Stimulated activated CD8-positive, alpha-beta memory T cell treated with anti-CD3 and anti-CD28 coated beads, Interleukin-4, amount 100 ng/mL, for 48 hours (primary cell): ENCODE measurements at places on chromosomes 4 and X.

DNA sequence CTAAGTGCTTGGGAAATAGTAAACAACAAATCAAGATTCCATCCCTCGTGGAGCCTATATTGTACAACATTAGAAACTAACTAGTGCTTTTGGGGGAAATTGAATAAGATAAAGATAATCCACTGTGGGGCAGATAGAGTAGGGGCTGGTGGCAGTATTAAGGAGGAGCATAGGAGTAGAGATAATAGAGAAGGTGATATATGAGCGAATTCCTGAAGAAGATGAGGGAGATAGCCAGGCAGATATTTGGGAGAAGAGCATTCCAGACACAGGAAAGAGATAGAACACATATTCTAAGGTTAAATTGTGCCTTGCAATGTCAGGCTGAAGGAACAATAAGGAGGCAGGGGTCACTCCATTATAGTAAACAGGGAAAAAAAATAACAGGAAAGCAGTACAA lies 218.2 kb downstream of the GRID2 start:
- DNase-seq, result no peak

DNA sequence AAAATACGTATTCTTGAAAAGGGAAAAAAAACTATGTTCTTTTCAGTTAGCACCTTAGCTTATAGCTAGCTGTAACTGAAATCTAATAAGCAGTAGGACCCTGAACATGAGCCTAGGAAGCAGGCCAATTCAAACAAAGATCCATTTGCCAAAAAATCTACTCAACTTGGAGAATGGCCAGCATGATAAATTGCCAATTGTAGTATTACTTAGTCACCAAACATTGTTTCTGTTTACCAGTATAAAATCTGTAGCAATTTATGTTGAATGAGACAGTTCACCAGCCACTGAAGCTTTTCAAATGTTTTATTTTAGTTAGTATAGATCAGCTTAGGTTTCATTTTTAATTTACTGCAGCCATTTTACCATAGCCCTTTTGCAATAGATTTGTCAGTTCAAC lies 323.6 kb upstream of the DIPK2B start:
- DNase-seq, result no peak

DNA sequence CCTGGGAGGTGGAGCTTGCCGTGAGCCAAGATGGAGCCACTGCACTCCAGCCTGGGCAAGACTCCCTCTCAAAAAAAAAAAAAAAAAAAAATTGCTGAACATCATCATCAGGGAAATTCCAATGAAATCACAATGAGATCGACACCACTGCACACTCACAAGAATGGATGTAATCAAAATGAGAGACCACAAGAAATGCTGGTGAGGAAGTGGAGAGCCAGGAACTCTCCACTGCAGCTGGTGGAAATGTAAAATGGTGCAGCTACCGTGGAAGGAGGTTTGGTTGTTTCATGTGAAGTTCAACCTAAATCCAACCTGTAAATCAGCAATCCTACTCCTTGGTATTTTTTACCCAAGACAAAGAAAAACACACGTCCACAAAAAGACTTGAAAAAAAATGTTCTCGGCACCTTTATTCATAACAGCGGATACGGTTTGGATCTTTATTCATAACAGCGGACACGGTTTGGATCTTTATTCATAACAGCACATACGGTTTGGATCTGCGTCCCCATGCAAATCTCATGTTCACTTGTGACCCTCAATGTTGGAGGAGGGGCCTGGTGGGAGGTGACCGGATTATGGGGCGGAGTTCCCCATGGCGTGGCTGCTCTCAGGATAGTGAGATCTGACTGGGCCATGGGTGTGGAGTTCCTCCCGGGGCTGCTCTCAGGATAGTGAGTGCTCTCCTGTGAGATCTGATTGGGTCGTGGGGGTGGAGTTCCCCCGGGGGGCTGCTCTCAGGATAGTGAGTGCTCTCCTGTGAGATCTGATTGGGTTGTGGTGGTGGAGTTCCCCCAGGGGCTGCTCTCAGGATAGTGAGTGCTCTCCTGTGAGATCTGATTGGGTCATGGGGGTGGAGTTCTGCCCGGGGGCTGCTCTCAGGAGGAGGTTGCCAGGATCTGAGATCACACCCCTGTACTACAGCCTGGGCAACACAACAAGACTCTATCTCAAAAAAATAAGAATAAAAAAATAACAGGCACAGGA lies 7.7 kb downstream of the GAK start:
- DNase-seq, result peak; percentile 58

DNA sequence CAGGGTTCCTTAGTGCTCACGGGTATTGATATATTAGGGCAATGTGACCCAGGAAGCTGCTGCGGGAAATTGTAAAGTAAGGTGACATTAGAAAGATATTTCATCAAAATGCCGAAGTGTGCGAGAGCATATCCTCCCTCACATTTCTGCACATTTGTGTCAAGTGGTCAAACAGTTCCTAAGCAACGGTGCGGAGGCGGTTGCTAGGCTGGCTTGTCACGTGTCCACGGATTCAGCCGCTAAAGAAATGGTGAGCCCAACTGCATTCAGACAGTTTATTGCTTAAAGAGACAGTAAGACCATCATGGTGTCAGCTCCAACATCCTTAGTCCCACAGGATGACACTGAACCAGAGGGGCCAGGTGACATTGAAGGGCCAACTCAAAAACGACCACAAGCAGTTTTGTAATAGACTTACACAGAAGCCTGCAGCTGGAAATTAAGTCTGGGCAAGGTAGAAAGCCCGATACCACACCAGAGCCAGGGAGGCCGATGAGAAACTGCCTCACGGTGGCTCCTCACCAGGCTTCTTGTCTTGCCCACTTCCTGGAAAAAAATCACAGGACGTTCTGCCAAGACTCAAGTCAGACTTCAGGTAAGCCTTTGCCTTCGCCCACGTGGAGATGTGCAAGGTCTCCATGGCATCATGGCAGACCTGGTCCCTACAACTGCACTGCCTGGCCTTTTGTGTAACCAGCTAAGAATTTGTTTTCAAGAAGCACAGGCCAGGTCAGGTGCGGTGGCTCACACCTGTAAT lies 50.4 kb downstream of the USP11 start:
- no peak for DNase-seq

DNA sequence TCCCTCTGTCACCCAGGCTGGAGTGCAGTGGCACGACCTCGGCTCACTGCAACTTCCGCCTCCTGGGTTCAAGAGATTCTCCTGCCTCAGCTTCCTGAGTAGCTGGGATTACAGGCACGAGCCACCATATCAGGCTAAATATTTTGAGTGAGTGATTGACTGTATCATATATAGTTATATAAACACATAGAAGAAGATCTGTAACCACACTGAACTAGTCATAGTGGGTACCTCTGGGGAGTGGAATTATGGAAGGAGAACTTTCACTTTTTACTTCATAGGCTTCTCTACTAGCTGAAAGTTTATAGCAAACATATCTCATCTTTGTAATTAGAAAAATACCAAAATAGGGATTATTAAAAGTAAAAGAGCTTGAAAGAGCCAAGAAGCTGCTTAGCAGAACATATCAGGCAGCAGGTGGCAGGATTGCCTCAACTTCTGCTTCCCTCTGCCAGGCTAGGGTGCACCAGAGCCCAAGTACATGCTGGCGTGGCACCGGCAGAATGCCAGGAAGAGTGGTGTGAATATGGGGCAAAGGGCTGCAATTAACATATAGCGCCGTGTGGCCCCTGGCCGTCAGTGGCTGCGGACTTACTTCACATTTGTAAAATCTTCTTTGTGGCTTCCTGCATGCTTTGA lies 39.5 kb upstream of the CD40LG start:
- DNase-seq, result peak; percentile 56

DNA sequence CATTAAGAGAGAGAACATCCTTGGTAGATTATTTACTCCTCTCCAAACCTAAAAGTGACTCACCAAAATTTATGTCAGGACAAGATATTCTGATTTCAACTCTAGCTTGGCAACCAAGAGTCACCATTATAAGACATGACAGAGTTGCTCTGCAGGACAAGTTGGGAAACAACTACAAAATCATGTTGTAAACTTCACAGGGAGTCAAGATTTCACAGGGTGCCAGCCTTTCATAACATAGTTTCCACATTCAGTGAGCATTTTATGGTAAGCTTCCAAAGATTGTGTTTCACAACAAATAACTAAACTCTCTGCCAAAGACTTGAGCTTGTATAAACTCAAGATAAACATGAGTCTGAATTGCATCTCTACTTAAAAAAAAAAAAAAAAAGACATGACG lies 121.0 kb upstream of the DIAPH2 start:
- no peak for DNase-seq

DNA sequence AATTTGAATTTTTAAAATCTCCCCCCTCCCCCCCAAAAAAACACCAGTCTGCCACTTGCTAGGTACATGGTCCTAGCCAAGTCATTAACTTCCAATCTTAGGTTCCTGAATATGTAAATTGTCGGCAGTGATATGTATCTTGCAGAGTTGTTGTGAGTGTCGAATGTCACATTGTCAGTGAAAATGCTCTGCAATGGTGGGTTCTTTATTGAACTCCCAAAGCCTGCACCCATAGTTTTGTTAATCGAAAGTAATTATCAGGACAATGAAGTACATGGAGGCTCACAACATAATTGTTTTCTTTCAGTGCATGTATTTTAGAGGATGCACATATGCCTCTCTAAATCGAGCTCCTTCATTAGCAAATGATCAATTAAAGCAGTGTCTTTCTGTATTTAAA lies 185.6 kb upstream of the S100G start:
- no peak for DNase-seq

- DNase-seq, result no peak
Measured at GRCh38 chr4:4474476-4474875, 67.4 kb downstream of the STX18 start.

DNA sequence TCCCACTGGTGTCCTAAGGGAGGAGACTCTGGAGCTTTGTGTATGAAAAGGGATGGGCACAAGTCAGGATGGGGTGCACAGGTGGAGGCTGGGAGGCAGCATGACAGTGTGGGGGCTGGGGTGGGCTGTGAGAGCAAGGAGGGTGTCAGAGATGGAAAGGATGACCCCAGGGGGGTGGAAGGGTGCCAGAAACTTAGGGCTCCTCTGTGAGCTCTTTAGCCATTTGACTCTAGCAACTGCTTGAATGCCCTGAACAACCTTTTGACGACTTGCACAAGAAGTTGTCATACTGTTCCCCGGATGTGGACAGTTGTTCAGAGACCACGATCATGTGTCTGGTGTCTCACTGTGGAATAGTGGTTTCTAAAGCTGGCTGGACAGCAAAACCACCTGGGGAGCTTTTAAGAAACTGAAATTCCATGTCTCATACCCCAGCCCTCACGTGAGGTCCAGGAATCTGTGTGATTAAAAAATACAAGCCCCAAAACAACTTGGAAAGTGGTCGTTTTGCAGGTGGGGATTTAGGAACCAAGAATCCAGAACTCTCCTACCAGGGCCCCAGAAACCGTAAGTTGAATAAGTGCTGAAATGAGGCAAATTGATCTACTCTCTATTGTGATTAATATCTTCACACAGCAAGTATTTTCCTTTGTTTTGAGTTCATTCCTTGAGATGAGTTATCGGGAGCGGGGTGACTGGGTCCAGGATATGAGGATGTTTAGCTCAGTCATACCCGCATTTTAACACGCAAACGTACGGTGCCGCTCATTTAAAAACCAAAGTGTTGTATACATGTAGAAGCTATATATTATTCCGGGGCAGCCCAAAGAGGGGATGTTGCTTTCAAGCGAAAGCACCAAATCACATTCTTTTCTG lies 3.4 kb downstream of the RHOH start:
- DNase-seq, result peak; percentile 88
